ENCODE measurements at places on chromosomes 5 and 9. TPM values are rescaled to one million over a fixed set of nuclear protein-coding genes. Genes with fewer than 3 reads are reported as not detected.

The RRAGA gene
- 253 TPM for total RNA-seq

The TOR4A gene
- 2.3 TPM for total RNA-seq

The C5orf52 gene
- not detected for total RNA-seq

The LCP2 gene
- total RNA-seq: not detected

The TAF1L gene
- total RNA-seq: not detected

The SPATA31D3 gene
- total RNA-seq: not detected

The LSM11 gene
- 4.3 TPM for total RNA-seq

The TAF11L5 gene
- not detected for total RNA-seq

The NUP188 gene
- total RNA-seq: 14.5 TPM

The ABL1 gene
- total RNA-seq: 24.2 TPM

The ACOT12 gene
- total RNA-seq: not detected

The THOC3 gene
- total RNA-seq: 42.8 TPM

The CD180 gene
- total RNA-seq: not detected

The LCN1 gene
- not detected for total RNA-seq

The HMMR gene
- 102 TPM for total RNA-seq

The CNTRL gene
- 0.72 TPM for total RNA-seq

The PDGFRB gene
- 6.1 TPM for total RNA-seq

The GADD45G gene
- 3.5 TPM for total RNA-seq

The CNTLN gene
- total RNA-seq: 7.2 TPM

The ZNF622 gene
- 89.1 TPM for total RNA-seq

The CCDC180 gene
- total RNA-seq: 5.4 TPM

The TAF11L10 gene
- not detected for total RNA-seq

The NCBP1 gene
- 263 TPM for total RNA-seq

The SH2D3C gene
- not detected for total RNA-seq

The BTNL8 gene
- total RNA-seq: not detected

The CDO1 gene
- total RNA-seq: not detected

The PCDHB11 gene
- total RNA-seq: 1.0 TPM

The GABRA1 gene
- not detected for total RNA-seq

The NRG2 gene
- total RNA-seq: 2.8 TPM

The PCDHA7 gene
- total RNA-seq: 0.10 TPM

The SLC25A25 gene
- total RNA-seq: 8.7 TPM

The RANBP17 gene
- 5.5 TPM for total RNA-seq

The C7 gene
- total RNA-seq: not detected

The CEL gene
- not detected for total RNA-seq

The PJA2 gene
- total RNA-seq: 43.8 TPM

The DEPDC1B gene
- 26.3 TPM for total RNA-seq

The PCDHA13 gene
- not detected for total RNA-seq

The CDH10 gene
- total RNA-seq: 1.6 TPM

The LCN12 gene
- not detected for total RNA-seq

The PCDHB3 gene
- total RNA-seq: not detected

The CAST gene
- total RNA-seq: 136 TPM

The CCDC183 gene
- not detected for total RNA-seq
